Gastrocnemius medialis (tissue), 4 donors: ENCODE measurements at places on chromosomes 1 and 21. TPM values are rescaled to one million over a fixed set of nuclear protein-coding genes. Genes with fewer than 3 reads are reported as not detected.

Gene RNPC3
- total RNA-seq, result 6.9 TPM

Gene SIK1
- 1.6 TPM for total RNA-seq

DNA sequence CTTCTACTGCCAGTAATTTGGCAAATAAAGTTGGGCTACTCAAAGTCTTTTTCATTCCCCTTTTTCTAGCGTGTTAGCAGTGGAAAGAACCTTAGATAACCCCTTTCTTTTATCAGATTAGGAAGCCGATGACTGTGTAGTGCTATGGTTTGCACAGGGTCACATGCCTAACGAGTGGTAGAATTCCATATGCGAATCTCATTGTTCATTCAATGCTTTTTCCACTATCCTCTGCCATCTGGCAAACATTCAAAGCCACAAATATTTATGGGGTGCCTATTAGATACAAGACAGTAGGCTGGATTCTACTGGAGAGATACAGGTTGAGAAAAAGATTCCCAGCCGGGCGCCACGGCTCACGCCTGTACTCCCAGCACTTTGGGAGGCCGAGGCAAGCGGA lies 14.9 kb upstream of the IER5 start:
- no peaks in the 10 kb centered on the region for H3K27me3 ChIP-seq
- no peak overlapping the region for H3K4me3 ChIP-seq
- H3K36me3 ChIP-seq, result no peaks in the 10 kb centered on the region
- no peak overlapping the region for H3K27ac ChIP-seq

GRCh38 chr21:44477131-44477530 lies 21.8 kb downstream of the LRRC3 start:
- H3K36me3 ChIP-seq, result no peaks in the 10 kb centered on the region
- no peaks in the 10 kb centered on the region for H3K4me1 ChIP-seq
- no peaks in the 10 kb centered on the region for H3K27me3 ChIP-seq

Gene FOXD2
- not detected for total RNA-seq

DNA sequence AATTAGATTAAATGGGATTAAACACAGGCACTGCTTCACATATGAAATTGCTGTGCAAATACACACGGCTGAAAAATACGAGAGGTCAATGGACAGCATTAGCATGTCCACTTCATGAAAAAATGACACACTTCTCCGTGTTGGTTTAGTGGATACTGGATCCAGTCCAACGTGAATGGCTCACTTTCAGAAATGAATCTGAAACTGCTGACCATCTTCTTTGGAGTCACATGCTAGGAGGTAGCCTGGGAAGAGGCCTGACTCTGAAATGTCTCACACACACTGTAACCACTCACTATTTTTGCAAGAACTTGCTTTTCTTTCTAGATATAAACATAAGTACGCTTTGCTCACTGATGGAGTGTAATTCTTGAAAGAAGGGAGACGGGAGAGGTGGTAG lies 127.3 kb downstream of the HLCS start:
- H3K4me3 ChIP-seq, result no peak overlapping the region
- no peak for DNase-seq
- peaks cover 18% of the 10 kb centered on the region for H3K4me1 ChIP-seq

- H3K4me1 ChIP-seq, result peaks cover 4% of the 10 kb centered on the region
- no peaks in the 10 kb centered on the region for H3K27me3 ChIP-seq
- H3K4me3 ChIP-seq, result no peak overlapping the region
- H3K36me3 ChIP-seq, result no peaks in the 10 kb centered on the region
- DNase-seq, result no peak
Measured at GRCh38 chr1:147892216-147892615, 10.4 kb upstream of the GJA8 start.

DNA sequence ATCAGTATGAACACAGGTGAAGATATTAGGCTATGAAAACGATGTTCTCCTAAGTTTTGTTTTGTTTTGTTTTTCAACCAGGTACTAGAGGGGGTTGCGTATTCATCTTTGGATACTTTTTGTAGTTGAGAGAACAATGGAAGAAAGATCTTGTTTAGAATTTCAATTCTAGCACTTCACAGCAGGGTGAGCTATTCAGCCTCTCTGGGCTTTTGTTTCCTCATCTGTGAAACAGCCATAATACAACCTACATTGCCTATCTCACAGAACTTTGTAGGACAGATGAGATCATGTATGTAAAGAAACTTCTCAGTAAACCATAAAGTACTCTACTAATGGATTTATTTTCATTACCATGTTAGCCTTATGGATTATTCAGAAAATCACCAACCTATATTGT lies 199.5 kb downstream of the GPATCH2 start:
- no peaks in the 10 kb centered on the region for H3K27me3 ChIP-seq
- no peak for DNase-seq
- no peaks in the 10 kb centered on the region for H3K36me3 ChIP-seq
- no peaks in the 10 kb centered on the region for H3K4me1 ChIP-seq
- H3K4me3 ChIP-seq, result no peak overlapping the region

DNA sequence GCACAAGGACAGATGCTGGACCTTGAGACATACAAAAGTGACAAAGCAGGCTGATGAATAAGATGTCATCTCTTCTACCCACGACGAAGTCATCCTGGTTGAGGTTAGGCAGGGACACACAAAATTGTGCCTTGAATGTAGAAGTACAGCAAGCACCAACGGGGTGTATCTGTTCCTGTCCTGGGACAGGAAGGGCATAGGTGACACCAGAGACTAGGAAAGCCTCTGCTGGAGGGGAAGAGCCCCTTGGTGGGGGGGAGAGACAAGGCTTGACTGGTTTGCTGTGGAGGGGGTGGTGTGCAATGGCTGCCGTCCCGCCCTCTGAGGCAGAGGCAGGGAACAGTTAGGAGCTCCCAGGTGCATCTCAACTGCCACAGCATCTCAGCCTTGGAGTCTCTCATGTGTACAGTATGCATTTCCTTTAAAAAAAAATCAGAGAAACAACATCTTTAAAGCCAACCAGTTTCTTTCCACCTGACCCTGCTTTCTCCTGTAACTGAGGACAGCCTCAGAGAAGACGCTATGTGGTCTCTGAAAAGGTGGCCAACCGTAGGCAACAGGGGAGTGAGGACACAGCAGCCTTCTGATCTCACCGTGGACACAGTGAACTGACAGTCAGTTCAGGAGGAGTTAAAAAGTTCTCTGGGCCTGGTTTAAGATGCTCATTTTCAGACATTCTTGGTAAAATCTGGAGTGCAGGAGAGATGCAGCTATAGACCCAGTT lies 17.7 kb upstream of the GFI1 start:
- H3K4me1 ChIP-seq, result no peaks in the 10 kb centered on the region
- H3K36me3 ChIP-seq, result no peaks in the 10 kb centered on the region
- H3K4me3 ChIP-seq, result no peak overlapping the region
- no peak overlapping the region for H3K27ac ChIP-seq

Gene S100A13
- total RNA-seq, result 237 TPM

Gene BRINP3
- 0.20 TPM for total RNA-seq

- no peak for DNase-seq
- H3K4me3 ChIP-seq, result no peak overlapping the region
- H3K27ac ChIP-seq, result no peak overlapping the region
- H3K27me3 ChIP-seq, result no peaks in the 10 kb centered on the region
- no peaks in the 10 kb centered on the region for H3K4me1 ChIP-seq
- no peaks in the 10 kb centered on the region for H3K36me3 ChIP-seq
Measured at GRCh38 chr1:211210965-211211364, 48.2 kb upstream of the RCOR3 start.

Gene MEX3A
- total RNA-seq, result not detected

Gene LAPTM5
- total RNA-seq, result 14.8 TPM

DNA sequence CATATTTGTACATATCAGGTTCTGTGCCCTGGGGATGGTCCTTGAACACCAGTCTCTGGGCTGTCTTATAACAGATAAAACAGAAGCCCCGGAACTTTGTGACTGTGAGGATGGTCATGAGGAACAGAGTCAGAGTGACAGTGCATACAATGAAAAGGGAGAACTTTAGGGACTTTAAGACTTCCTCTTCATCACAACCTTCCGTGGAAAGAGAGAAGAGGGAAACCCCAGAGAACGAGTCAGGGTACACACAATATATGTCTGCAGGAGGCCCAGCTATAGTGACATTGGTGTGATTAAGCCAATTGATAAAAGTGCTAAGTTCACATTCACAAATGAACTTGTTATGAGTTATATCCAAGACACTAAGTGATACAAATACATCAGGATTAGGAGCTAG lies 32.1 kb downstream of the TLR5 start:
- no peak for DNase-seq
- H3K4me1 ChIP-seq, result peaks cover 7% of the 10 kb centered on the region
- H3K27me3 ChIP-seq, result no peaks in the 10 kb centered on the region

- no peaks in the 10 kb centered on the region for H3K27me3 ChIP-seq
- H3K36me3 ChIP-seq, result no peaks in the 10 kb centered on the region
- H3K27ac ChIP-seq, result no peak overlapping the region
- no peak overlapping the region for H3K4me3 ChIP-seq
Measured at GRCh38 chr1:230310381-230311163, 115.6 kb downstream of the PGBD5 start.

Gene S100A10
- total RNA-seq, result 6.4 TPM
